ENCODE measurements at places on chromosomes 4 and X. TPM values are rescaled to one million over a fixed set of nuclear protein-coding genes. Genes with fewer than 3 reads are reported as not detected.

DNA sequence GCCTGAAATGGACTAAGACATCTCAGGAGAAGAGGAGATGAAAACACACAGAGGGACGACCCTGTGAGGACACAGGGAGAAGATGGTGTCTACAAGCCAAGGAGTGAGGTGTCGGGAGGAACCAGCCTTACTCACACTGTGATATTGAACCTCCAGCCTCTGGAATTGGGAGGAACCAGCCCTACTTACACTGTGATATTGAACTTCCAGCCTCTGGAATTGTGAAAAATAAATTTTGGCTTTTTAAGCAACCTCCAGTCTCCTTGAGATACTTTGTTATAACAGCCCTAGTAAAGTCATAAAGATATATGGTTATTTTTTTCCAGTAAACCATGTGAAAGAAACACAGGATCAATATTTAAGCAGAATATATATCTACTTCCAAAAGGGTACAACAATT is 76.5 kb downstream of the DHRSX start:
- no peak for DNase-seq

The LIAS gene
- total RNA-seq: 40.2 TPM

DNA sequence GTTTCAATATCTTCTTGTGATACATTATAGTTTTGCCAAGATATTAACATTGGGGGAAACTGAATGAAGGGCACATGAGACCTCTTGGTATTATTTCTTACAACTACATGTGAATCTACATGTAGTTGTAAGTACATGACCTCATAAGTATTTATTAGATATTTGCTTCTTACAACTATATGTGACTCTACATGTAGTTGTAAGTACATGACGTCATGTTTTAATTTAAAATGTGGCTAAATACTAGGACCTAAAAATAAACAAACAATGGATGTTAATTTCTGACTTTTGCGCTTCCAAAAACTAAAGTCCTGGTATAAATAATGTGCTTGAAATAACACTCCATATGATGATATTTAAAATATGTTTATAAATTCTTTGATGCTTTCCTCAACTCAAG is 190.2 kb downstream of the CBLL2 start:
- DNase-seq: no peak

GRCh38 chrX:70092247-70092646 is 30.0 kb downstream of the OTUD6A start:
- DNase-seq: no peak

- no peak for DNase-seq
Measured at GRCh38 chr4:3115637-3116270, 41.3 kb downstream of the HTT start.

GRCh38 chr4:74376888-74377483 is 12.0 kb downstream of the EREG start:
- DNase-seq: no peak

DNA sequence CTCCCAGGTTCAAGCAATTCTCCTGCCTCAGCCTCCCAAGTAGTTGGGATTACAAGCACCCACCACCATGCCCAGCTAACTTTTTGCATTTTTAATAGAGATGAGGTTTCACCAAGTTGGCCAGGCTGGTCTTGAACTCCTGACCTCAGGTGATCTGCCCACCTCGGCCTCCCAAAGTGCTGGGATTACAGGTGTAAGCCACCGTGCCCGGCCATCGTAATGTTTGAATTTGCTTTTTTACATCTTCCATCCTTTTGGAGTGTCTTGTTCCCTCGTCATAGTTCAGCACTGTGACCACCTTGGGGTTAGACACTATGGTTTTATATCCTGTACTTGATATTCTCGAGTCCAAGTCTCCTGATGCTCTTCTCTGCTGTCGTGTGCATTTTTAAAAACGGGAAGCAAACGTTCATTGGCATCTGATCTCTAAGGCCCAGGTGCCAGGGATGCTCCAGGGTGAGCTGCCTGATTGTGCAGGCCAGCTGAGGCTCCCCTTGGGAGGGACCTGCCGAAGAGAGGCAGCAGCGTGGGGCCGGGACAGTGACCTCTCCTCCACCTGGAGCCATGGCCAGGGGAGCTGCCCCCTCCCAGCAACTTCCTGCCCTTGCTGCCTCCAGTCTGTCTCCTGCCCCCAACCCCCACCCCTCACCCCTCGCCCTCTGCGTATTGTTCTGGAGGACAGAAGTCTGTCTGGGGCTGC is 16.7 kb downstream of the DGKQ start:
- DNase-seq: no peak

The NSUN7 gene
- 0.19 TPM for total RNA-seq

DNA sequence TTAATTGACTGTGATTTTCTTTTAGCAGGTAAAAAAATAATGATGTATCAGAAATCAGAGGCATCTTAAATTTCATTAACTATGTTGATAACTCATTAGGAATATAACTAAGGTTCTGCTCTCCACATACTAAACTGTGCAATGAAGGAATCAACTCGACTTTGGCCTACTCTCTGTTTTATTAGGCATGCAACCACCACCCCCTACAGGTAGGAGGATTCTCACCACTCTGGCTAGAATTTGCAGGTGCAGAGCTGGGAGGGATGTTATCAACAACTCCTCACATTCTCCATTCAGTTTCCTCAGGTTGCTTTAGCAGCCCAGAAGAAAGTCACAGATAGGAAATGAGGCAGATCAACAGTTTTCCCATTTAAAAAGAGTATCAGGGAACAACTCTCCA is 160.1 kb downstream of the COX18 start:
- no peak for DNase-seq

The SPANXC gene
- total RNA-seq: not detected

The SLC4A4 gene
- total RNA-seq: not detected

GRCh38 chrX:101595739-101596419 is 21.9 kb downstream of the ARMCX6 start:
- no peak for DNase-seq

The YY2 gene
- 0.54 TPM for total RNA-seq

- no peak for DNase-seq
Measured at GRCh38 chr4:17854036-17854435, 43.3 kb downstream of the NCAPG start.

DNA sequence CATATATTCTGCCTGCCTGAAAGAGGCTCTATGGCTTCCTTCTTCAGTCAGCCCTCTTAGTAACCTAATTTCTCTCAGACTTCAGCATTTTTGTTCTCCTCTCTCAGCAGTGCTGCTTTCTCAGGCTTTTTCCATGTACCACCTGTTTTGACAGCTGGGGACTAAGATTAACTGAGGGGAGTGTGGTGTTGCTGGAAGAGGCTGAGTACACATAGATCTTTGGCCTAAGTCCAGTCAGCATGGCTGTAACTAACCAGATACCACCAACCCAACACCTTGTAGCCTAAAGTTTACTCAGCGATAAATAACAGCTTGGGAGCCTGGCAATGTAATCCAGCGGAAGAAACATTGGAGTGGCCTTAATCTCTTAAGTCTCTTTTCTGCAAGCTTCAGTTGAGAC is 85.5 kb downstream of the RTL3 start:
- no peak for DNase-seq
